ENCODE measurements at places on chromosomes 7 and 10.

GRCh38 chr10:92719991-92720830 is 30.5 kb downstream of the HHEX start:
- DNase-seq, result no peak

DNA sequence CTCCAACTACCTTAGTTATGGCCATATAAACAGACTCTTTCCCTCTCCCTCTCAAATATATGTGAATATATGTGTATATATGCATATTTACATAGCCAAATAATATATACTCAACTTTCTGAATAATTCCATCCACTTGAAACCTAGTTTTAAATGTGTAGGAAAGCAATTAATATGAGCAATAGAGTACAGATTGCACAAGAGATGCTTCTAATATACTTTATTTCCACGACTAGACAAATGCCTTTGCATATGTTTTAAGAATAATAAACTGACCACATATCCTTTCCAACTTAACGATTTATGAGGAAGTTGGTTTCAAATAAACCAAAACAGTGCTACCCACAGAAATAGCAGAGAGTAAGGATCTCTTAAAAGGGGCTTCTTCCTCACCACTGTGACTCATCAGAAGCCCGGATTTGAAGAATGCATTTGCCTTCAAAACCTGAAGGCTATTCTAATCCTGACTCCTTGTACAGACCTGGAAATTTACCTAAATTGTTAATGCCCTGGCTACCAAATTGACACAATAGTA is 266.3 kb downstream of the AHR start:
- no peak for DNase-seq

- no peak for DNase-seq
Observed at GRCh38 chr7:2060701-2061100, 172.0 kb downstream of the MAD1L1 start.

- no peak for DNase-seq
Observed at GRCh38 chr10:21318540-21319167, 206.8 kb downstream of the SKIDA1 start.

- no peak for DNase-seq
Observed at GRCh38 chr7:135712182-135712782, 15.7 kb downstream of the SLC13A4 start.

GRCh38 chr7:106448992-106449859 is 164.4 kb upstream of the NAMPT start:
- DNase-seq, result no peak

- no peak for DNase-seq
Observed at GRCh38 chr7:100602889-100603725, 944 bp downstream of the PCOLCE start.
